Glutamatergic neuron (in vitro differentiated cells): ENCODE measurements at places on chromosomes 3 and 15.

DNA sequence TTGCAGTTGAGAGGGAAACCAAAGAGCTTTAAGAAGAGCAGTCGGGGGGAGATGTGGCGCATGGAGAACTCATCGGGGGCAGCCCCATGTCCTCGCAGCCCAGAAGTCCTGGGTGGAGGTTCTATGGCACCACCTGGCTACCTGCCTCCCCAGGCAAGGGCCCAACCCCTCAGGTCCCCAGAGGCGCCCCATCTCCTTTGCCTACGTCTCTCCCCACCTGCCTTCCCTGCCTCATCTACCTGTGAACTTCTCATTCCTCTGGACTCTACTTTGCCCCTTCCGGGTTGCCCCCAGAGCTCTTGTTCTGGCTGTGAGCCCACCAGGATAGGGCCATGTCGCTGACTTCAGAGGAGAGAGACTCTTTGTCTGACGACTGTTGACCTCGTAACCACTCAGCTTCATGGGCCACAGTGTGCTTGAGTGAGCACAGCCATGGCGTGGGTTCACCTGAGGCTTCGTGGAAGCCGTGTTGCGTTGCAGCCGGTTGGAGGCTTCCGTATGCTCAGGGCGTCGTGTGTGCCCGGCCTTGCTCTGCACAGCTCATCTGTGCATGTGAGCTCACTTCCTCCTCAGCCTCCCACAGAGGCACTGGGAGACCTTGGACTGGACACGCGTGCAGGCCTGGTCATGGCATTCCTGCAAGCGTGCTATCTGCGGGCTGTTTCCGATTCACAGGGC is 13.4 kb downstream of the APBA2 start:
- no peak for DNase-seq

DNA sequence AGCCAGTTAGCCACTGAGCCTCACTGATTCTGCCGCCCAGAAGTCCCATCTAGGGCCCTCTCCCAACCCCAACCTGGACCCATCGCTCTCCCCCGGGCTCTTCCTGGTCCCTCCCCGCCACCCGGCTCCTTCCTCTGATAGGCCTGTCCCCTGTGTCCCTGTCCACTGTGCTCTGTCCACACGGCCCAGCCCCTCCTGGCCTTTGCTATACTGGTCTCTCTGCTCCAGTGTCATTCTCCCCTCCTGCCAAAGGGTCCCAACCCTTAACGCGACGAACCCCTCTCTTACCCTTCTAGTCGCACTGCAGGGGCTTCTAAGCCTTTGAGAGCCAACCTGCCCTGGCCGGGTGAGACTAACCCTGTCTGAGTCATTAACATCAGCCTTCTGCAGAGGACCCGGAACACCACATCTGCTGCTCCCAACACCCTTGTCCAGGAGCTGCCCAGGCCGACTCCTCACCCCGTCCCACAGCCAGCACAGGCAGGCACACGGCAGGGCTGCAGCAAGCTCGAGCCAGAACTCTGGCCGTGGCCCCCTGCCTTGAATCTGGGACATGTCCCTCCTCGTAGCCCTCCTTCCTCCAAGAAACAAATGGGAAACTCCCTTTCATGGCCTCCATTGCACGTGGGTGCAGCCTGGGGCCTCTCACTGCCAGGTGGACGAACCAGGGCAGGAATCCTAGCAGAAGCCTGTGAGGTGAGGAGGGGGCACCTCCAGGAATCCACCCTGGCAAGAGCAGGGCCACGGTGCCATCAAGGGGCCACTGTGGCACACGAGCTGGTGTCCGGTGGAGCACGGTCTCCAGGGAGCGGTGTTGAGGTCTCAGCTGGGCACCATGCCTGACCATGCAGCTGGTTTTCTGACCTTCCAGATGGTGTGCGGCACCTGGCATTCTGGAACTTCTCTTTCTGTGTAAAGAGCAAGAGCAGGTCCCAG is 140.9 kb upstream of the IQSEC1 start:
- peak; percentile 9 for DNase-seq

DNA sequence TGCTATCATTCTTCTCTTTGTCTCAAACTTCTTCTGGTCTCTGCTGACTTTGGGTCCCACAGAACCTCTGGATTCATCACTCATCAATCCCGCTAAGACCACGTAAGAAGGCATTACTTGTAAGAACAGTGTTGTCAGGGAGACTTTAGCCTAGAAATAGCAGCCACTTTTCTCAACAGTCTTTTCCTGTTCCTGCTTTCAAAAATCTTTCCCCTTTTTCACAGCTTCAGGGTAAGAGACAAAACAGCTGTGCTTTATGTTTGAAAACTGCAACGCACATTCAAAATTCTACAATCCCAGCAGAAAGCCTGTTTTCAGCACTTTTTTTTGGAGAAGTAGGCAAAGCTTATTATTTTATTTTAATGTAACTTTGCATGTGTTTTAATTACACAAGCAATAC is 42.0 kb upstream of the FAM98B start:
- DNase-seq: no peak

GRCh38 chr15:95519887-95520286 is 810.6 kb upstream of the NR2F2 start:
- DNase-seq: peak; percentile 21

DNA sequence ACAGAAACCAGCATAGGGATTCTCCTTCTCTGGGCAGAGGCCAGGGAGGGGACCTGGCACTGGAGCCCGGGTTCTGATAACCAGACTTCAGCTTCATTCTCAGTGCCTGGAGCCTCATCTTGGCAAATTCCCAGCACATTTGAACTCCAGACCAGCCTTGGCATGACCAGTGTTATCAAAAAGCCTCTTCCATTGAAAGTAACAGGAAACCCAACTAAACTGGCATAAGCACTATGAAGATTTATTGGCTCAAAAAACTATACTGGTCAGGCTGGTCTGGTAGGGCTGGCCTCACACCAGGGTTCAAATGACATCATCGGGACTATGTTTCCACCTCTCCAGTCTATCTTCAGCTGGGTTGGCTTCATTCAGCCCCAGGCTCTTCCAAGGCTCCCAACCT is 48.1 kb upstream of the THUMPD3 start:
- DNase-seq: no peak

GRCh38 chr3:130738241-130738640 is 8.4 kb downstream of the PIK3R4 start:
- no peak for DNase-seq

DNA sequence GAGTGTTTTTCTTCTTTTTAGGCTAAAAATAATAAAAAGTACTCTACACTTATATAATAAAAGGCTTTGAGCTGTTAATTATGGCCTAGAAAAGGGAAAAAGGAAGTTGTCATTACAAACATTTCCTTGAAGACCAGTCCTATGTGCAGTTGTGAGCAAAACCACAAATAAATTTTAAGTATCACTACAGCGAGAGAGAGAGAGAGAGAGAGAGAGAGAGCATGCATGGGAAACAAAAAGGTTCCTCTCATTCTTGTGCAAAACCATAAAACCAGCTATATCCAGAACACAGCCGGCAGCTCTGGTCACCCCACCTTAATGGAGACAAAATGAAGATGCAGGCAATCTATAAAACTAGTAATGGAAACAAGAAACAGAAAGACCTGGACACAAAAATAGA is 33.6 kb downstream of the HEG1 start:
- DNase-seq: no peak

GRCh38 chr15:90889736-90890456 is 5.6 kb downstream of the FES start:
- DNase-seq: no peak

DNA sequence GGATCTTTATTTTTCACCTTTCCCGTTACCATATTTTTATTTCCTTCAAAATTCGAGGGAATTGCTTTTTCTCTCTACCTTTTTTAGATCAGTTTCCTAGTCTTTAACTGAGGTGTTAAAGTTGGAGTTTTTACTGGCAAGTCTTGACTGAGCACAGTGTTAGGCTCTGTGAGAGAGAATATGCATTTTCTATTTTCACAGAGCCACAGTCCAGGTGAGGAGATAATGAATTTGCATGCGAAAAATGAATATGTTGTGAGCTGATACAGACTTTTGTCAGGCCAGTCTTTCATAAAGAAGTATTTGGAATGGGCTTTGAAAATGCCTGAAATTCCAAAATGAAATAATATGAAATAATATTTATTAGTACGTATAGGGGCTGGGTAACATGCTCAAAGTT is 31.9 kb downstream of the MME start:
- DNase-seq: no peak
